ENCODE measurements at places on chromosomes 4 and X.

DNA sequence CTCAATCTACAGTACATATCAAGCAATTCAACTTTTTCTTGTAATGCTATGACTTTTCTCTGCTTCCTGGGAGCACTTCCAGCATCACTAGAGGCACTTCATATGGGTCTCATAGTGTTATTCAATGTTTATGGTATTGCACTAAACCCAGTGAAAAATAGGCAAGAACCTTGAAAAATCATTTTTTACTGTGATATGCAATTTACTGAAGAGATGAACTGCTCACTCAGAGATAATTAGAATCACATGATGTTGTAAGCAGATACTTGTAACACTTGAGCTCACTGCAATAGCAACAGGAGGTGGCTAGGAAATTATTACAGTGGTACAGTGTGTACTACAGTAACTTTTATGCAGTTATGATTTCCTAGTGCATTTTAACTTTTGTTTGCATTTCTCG, 93.3 kb downstream of the RASGEF1B start:
- DNase-seq: no peak

GRCh38 chr4:137647375-137647774, 115.1 kb upstream of the PCDH18 start:
- no peak for DNase-seq

DNA sequence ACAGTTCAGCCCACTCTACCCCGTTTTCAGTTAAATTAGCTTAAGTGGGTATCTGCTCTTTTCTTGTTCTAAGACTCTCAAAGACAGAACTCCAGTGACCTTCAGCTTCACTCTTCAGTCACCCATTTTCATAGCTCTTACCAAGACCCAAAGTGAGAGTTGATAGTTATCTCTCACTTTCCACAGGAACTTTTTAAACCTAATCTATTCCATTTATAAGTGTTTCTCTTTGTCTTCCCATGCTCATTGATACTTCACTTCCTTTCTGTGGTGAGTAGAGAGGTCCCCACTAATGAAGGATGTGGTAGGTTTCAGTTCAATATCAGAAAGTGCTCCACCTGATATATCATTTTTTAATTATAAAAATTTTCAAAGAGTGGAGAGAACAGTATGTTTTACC, 33.4 kb downstream of the COX18 start:
- DNase-seq: no peak

DNA sequence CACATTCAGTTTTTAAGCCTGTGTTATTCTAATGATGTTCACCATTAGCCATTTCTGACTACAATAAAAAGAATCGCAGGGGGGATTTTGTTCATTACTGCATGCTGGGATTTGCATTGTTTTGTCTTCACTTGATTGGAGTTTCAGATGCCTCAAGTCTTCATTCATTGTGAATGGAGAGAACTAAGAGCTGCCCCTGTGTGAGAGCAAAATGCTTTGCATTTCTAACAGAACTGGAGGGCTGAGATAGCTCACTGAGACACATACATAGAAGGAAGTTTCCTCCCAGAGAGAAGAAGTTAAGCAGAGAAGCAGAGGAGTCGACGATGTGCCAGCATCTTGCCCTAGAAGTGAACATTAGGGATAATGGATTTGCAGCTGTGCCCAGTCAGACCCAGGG, 113.5 kb upstream of the GATB start:
- DNase-seq: no peak

DNA sequence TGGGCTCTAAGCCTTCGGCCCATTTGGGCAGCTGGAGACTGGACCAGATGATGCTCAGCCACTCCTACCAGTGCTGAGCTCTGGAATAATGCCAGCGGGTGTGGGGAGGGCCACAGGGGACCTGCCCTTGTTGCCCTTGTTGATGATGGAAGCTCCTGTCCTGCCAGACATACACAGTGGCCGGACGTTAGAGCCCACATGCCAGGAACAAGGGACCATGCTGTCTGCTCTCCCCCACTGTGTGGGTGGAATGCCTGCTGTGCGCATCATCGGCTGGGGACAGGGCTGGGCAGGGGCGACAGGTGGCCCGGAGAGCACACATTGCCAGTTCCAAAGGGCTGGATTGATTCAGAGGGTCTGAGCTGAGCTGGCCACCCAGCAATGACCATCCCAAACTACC, 2.0 kb downstream of the ABLIM2 start:
- DNase-seq: no peak

DNA sequence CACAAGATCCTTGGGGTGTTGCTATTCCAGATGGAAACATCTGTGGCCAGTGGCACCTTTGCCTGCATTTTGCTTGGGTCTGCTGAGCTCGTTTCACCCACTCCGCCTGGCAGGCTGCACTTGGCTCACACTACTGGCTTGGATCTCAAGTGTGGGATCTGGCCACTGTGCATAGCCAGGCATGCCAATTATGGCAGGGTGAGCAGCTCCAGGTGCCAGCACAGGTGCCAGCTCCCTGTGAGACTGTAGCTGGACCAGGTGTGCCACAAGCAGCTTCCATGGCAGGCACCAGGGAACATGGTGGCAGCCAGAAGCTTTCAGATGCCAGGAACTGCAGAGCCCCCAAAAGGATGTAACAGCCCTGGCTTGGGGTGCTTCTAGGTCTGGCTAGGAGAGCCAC, 463.8 kb upstream of the PABPC4L start:
- no peak for DNase-seq

DNA sequence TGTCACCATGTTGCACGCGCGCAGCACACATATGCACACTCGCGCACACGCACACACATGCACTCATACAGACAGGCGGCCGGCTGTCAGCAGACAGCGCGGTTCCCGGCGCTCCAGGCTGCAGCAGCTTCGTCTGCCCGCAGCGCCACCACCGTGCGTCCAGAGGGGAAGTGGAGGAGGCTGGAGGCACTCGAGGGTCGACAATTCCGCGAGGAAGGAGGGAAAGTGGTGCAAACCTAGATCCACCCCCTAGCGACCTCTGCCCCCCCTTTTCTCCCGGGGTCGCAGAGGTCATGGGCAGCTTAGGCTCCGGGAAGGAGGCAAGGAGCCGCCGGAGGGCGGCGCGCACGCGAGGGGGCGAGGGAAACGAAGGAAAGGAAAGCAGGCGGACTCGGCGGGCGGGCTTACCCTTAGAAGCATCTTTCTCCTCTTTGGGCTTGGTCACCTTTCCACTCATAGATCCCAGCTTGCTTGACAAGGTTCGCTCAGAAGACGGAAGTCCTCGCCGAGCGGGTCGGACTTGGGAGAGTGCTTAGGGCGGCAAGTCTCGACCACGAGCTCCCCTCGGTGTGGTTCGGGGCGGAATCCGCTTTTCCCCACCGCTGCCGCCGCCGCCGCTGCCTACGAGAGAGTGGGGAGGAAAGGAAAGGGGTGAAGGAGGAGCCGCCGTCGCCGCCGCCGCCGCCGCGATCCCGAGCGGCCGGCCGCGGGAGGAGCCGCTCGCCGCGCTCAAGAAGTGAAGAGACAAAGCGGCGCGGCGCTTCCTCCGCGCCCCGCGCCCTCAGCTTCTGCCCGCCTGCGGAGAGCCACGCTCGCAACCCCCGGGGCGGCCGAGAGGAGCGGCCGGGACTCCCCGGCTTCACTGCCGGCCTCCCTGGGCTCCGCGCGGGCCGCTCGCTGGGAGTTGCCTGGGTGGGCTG, 326.6 kb upstream of the F9 start:
- DNase-seq: peak; percentile 16

GRCh38 chr4:183968502-183968901, 63.4 kb downstream of the STOX2 start:
- DNase-seq: no peak

DNA sequence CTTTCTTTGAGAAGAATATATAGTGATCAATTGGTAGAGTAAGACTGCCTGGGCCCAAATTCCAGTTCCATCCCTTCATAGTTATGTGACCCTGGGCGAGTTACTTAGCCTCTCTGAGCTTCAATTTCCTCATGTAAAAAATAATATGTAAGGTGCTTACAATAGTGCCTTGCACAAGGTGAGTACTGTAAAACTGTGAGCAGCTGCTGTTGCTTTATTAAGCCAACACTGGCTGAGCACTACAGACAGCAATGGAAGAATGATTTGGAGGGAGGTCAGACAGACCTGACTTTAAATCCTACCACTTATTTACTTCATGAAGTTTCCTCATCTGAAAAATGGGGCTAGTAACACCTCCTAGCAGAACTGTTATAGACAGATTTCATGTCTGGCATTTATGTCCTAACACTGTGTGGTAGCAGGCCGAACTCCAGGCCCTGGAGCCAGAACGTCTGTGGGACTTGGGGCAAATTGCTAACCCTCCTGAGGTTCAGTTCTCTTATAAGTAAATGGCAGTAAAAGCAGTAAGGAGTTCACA, 53.8 kb downstream of the RNF150 start:
- no peak for DNase-seq

- no peak for DNase-seq
Observed at GRCh38 chrX:72526534-72527508, 45.8 kb downstream of the HDAC8 start.

GRCh38 chr4:169823685-169824084, 65.9 kb upstream of the HPF1 start:
- DNase-seq: no peak

- DNase-seq: no peak
Observed at GRCh38 chr4:121764702-121765367, at the start of gene SMIM43. TSS of gene SMIM43 (minus strand) at chr4:121765164. CDS start at chr4:121765105, 59 bp downstream.

DNA sequence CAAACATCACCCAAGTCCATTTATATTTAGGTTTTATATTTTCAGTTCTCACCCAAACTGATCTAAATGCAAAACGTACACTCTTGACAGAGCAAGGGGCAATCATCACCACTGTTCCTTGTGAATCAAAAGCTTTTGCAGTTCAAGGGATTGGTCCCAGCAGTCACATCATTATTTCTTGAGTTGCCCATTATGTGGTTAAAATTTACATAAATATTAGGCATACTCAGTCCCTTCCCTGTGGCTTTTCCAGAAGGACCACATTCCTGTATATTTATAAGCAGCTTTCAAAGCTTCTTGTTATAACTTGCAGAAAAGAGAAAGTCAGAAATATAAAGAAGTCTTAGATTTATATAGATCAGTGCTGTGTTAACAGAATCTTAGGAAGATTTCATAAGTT, 224.4 kb downstream of the CLCN4 start:
- no peak for DNase-seq

DNA sequence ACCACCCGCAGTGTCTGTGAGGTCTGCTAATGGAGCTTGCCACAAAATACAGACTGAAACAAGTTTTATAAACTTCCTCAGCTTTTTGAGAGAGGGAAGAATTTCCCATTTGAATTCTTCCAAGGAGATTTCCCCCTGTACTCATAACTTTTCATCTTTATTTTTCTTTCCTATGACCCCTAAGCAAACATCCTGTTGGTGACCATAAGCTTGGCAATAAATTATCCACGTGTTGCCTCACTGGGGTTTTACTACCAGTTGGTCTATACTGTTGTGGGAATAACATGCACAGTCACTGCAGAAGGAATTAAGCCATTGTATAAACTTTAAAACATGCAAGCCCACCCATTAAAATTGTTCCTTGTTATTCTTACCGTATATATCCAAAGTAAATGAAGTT, 86.2 kb downstream of the SLC39A8 start:
- no peak for DNase-seq

DNA sequence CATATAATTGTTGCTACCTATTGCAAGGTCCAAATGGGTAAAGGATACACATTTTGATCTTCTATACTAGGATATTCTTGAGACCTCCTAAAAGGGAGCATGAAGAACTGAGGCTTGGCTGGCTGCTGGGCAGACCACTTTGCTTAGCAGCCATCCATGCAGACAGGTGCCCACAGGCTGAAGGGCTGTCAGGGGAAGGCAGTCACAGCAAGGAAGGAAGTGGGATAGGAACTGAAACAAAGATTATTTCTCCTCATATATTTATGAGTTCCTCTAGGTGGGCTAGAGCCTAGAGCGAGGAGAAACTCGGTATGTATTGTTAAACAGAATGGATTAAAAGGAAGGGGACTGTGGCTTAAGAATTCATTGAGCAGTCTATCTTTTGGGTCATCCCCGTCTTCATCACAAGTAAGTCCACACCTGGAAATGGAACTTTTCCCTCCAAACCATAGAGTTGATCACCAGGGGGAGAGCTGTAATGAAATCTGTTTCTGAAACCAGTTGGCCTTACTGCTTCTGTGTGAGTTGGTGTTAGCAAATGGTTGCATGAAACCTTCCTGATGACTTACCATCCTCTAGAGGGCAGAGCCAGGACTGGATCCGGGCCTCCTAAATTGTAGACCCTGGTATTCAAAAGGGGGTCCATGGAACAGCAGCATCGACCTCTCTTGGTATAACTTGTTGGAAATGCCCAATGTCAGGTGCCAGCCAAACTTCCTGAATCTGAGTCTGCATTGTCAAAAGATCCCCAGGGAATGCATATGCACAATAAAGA, 42.3 kb downstream of the AFF2 start:
- DNase-seq: no peak

DNA sequence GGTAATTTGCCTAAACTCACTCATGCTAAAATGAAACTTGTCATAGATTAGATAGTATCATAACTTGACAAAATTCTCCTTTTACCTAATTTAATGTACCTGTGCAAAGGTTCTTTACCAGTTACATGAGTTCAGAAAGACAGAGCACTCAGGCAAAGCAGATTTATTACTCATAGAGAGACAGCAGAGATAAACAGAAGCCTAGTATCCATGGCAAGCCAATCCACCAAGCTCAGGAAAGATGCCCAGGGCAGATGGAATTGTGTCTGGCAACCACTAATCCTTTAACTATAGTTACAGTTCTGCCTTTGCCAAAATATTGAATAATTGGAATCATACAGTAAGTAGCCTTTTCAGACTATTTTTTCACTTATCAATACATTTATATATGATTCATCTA, 826.2 kb downstream of the TECRL start:
- no peak for DNase-seq

DNA sequence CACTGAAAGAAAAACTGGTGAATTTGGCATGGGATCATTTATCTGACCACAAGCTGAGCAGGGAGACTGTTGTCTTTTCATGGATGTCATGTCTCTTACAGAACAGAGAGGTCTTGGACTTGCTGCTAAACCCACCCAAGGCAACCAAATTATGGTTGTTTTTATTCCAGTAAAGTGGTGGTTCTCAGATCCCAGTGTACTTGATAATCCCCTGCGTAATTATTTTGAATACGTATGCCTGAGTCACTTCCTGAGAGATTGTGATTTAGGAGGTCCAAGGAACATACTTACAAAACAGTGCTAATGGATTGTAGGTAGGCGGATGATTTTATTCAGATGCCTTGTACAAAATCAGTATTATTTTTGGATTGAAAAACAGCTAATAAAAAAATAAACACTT, 585.6 kb downstream of the IL1RAPL1 start:
- DNase-seq: no peak

- DNase-seq: peak; percentile 17
Observed at GRCh38 chr4:126604268-126604867, 1028.4 kb upstream of the INTU start.

GRCh38 chr4:119506806-119507205, 121.8 kb downstream of the PDE5A start:
- DNase-seq: no peak

- DNase-seq: no peak
Observed at GRCh38 chr4:10690185-10690907, 5.8 kb upstream of the CLNK start.
